ENCODE measurements at places on chromosomes 1 and 21.

DNA sequence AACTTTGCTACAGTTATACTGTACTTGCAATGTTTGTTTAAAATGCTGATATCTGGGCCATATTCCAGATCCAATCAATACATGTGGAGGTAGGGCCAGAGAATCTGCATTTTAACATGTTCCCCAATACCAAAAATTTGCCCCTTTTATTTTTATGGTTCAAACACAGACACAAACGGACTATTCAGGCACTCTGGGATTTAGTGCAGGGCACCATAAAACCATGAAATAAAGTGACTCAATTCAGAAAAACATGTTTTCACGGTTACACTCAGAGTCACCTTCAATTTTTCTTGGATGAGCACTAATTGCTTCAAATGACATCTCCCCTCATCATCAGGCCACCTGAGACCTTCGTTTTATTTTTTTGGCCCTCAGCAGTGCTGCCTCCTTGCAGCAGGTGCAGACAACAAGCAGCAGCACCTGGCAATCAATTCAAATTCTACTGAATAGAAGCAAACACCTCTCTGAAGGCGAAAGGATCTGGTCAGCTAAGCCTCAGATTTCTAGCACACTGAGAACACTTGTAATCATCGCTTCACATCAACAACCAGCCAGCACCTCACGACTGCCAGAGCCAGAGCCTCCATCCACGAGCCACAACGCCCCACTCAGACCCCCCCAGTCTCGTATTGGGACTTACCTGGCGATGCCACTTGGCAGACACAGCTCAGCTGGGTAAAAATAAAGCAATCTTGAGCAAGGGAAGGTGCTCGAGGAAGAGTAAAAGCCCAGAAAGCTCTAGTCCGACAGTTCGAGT, 1.1 kb downstream of the ERO1B start:
- DNase-seq: peak; percentile 48

GRCh38 chr1:160579216-160579701, at the start of gene CD84:
CD84 (minus strand) TSS chr1:160579496; CDS start chr1:160579437, 59 bp downstream.
- DNase-seq: peak; percentile 44

GRCh38 chr1:53631622-53632310, 107.2 kb downstream of the GLIS1 start:
- no peak for DNase-seq

DNA sequence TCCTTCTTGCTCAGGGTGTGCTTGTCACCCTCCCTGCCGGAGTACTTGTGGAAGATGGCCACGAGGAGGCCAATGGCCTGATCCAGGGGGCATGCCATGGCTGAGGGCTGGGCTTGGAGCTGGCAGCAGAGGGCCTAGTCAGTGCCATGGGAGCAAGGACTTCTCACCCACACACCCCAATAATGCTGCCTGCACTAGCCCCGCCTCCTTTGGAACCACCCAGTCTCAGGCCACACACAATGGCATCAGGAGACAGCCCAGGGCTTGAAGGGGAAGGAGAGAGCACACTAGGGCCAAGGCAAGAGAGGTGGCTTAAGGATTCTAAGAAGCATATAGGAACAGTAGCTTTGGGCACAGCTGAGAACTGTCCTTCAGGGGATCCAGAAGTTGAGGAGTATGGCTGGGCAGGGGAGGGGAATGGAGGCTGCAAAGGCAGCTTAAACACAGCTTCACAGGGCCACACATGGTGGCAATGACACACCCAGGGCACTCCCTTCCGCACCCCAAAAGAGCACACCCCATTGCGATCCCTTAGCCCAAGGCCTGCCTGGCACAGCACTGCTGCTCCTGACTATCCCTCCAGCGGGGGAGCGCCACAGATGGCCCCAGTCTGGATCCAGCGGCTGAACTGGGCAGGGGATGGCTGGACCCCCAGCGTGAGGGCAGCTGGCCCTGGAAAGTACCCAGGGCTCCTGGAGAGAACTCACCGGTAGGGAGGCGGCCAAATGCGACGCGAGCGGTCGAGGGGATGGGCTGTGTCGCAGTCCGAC, at the start of gene S100A6:
Gene S100A6, minus strand, starts transcription at position 750 of the 770 bp plus-strand sequence. Its CDS starts 652 bp downstream, at position 98.
- DNase-seq: peak; percentile 57

- no peak for DNase-seq
Observed at GRCh38 chr21:32062591-32063227, 189.9 kb downstream of the HUNK start.

DNA sequence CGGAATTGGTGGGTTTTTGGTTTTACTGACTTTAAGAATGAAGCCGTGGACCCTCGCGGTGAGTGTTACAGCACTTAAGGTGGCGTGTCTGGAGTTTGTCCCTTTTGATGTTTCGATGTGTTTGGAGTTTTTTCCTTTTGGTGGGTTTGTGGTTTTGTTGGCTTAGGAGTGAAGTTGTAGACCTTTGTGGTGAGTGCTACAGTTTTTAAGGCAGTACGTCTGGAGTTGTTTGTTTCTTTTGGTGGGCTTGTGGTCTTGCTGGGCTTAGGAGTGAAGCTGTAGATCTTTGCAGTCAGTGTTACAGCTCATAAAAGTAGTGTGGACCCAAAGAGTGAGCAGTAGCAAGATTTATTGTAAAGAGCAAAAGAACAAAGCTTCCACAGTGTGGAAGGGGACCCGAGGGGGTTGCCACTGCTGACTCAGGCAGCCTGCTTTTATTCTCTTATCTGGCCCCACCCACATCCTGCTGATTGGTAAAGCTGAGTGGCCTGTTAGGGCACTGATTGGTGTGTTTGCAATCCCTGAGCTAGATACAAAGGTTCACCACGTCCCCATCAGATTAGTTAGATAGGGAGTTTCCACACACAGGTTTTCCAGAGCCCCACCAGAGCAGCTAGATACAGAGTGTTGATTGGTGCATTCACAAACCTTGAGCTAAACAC, 20.9 kb downstream of the HENMT1 start:
- peak; percentile 68 for DNase-seq

DNA sequence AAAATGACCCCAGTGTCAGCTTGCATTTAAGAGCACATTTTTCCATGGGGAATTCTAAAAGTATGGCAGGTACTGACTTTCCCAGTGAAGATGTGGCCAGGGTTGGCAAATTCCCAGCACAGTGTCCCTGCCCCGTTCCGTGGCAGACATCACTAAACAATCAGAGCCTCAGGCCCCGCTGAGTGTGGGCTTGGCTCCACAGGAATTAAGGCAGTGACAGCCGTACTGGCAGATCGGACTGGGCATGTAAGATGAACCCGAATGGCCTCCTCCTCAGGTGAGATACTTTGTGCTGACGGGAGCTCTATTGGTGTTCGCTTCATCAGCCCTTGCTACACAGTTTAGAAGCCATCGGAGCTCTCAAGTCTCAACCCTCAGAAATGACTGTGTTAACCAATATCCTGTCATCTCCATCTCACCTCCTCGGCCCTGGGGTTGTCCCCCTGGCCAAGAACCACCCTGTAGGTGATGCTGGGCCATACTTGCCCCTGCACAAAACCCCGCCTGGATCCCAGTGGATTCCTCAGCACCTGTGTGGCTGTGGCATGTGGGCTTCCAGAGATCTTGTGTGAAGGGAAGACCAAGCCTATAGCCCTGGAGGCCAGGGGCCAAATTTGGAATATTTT, 29.0 kb upstream of the ABCG1 start:
- DNase-seq: peak; percentile 38

- peak; percentile 44 for DNase-seq
Observed at GRCh38 chr1:114558544-114558943, 22.9 kb downstream of the BCAS2 start.

- no peak for DNase-seq
Observed at GRCh38 chr1:147741065-147741464, 19.3 kb downstream of the GJA5 start.

GRCh38 chr1:239858057-239858456, 233.6 kb upstream of the FMN2 start:
- DNase-seq: no peak

DNA sequence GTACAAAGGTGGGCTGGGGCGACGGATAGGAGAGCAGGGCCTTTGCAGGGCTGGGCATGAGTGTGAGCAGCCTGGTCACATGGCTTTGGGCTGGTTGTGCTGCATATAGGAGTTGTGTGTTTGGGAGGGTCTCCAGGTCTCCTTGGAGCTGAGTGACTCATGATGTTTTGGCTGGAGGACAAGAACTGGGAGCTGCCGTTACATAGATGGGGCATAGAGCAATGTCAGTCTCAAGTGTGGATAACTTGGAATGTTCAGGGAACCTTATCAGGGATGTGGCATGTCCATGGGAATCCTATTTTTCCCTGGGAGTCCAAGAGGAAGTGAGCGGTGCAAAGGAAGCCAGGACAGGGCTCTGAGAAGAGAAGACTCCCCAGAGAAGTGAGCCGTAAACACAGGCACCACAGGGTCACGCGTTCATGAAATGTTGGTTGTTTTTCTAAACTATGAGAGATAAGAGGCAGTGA, 136.4 kb upstream of the KCNE2 start:
- DNase-seq: no peak

DNA sequence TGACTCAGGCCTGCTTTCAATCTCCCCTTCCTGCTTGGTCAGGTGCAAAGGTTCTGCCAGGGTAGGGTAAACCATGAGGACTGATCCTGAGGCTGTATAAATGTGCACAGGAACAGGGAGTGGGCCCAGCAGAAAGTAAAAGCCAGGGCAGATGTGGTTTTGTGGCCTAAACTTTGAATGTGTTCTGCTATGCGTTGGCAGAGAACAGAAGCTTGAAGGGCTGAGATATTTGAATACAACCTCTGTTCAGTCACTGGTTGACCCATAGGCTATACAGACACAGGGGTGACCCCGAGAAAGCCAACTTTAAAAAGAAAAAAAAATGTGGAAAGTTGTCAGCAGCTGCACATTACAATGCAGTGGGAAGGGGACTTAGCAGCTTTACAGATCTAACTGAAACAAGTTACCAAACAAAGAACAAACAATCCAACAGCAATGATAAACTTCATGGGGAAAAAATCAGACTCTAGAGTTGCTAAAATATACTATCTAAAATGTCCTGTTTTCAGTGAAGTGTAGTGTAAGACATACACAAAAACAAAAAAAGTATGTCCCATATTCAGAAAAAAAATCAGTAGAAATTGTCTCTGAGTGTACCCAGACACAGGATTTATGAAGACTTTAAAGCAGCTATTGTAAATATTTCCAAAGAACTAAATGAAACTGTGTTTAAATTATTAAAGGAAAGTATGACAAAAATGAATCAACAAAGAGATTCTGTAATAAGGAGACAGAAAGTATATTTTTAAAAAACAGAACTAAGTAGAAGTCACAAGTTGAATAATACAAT, 216.1 kb downstream of the RPS6KC1 start:
- DNase-seq: no peak

All from CD4-positive, alpha-beta T cell treated with Interleukin-17A for 1 hour (primary cell).